NCI-H524 treated with DMSO at 0.1 percent for 48 hours (cell line): ENCODE measurements at places on chromosomes 7 and 10.

- DNase-seq = no peak
Measured at GRCh38 chr10:63689768-63690167, 168.6 kb downstream of the REEP3 start.

- DNase-seq = no peak
Measured at GRCh38 chr7:138169441-138169851, 93.2 kb downstream of the AKR1D1 start.

GRCh38 chr10:114322344-114322743 is 82.0 kb downstream of the AFAP1L2 start:
- no peak for DNase-seq

- DNase-seq = no peak
Measured at GRCh38 chr10:92756201-92757065, 66.7 kb downstream of the HHEX start.

GRCh38 chr7:144725070-144725469 is 110.8 kb downstream of the TPK1 start:
- no peak for DNase-seq

DNA sequence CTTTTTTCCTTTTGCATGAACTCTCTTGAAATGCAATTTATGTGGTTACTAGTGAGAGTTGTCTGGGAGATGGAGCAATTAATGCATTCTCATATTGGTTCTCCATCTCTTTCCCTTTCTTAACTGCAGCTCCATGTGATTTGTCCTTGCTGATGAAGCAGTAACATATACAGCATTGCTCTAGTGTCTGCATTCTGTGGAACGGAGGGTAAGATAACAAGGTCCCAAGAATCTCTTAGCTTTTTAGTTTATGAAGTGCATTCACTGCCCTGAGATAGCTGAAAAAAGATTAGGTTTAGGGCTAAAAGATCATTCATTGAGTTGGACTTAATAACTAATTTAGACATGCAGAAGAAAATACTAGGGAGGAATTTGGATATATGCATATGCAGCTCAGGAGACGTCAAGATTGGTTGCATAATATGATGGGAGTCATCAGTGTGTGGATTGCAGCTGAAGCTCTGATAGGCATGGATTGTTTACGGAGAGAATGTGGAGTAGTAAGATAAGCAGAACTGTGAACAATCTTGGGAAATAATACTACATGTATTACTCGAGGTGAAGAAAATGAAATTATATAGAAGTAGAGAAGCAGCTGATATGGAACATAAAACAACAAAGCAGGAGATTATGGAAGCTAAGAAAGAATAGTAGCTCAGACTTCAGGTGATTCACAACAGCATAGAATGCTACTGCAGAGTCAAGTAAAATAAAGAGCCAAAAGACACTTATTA is 404.7 kb downstream of the ARL4A start:
- DNase-seq = no peak

GRCh38 chr7:1268076-1268815 is 35.6 kb downstream of the UNCX start:
- no peak for DNase-seq

- DNase-seq = no peak
Measured at GRCh38 chr7:34687529-34687928, 29.5 kb downstream of the NPSR1 start.

DNA sequence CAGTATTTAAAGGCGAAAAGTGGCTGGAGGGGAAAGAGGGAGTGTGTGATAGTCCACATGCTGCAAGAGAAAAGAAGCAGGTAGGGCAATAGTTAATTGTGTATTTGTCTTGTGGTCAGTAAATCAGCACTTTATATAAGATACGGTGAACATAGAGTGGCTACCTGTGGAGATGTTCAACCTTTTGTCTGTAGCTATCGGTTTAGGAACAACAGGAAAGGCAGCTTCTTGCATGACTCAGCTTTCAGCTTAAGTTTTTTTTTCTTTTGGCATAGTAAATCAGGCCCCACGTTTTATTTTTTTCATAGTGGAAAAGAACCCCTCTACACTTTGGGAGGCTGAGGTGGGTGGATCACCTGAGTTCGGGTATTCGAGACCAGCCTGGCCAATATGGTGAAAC is 14.2 kb upstream of the MTPN start:
- DNase-seq = no peak

- DNase-seq = no peak
Measured at GRCh38 chr10:11828682-11829284, 5.6 kb downstream of the PROSER2 start.

DNA sequence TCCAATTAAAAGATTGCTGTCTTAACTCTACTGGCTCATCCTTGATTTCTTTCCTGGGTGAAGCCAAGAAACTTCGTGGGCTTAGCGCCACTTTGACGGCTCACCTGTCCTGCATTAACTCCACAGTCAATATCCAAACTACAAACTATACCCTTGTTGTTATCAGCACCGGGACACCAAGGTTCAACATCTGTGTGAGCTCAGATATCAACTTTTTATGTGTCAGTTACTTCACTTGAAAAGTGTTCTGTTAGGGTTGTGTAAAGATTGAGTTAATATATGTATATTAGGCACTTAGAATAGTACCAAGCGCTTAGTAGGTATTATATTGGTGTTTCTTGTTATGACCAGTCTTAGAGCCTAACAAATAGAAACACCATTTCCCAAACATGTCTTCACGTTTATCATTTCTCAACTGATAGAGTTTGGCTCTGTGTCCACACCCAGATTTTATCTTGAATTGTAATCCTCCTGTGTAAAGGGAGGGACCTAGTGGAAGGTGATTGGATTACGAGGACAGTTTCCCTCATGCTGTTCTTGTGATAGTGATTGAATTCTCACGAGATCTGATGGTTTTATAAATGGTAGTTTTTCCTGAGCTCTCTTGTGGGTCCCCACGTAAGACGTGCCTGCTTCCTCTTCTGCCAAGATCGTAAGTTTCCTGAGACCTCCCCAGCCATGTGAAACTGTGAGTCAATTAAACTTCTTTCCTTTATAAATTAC is 19.0 kb upstream of the ST8SIA6 start:
- DNase-seq = no peak

DNA sequence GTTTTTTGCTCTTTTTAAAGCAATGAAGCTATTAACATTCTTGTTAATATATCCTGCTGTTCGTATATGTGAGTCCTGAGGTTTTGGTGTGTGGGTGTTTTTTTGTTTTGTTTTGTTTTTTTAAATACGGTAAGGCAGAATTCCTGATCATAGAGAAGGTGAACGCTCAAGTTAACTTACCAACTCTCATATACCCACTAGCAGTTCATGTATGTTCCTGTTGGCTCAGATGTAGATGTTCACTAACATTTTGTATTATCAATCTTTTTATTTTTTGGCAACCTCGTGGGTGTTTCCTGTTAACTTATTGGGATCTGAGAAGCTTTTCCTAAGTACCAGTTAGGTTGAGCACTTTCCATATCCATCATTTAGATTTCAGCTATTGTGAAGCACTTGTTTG is 20.5 kb downstream of the TRIM24 start:
- DNase-seq = no peak

- no peak for DNase-seq
Measured at GRCh38 chr10:30756151-30756550, 126.6 kb upstream of the LYZL2 start.

- DNase-seq = no peak
Measured at GRCh38 chr7:143352531-143353002, 9.9 kb downstream of the FAM131B start.
